Cardiac septum (tissue), 1 donor: ENCODE measurements at places on chromosomes 1 and 21. TPM values are rescaled to one million over a fixed set of nuclear protein-coding genes. Genes with fewer than 3 reads are reported as not detected.

GUCA2B gene
- not detected for total RNA-seq

PPIAL4G gene
- not detected for total RNA-seq

WDR64 gene
- total RNA-seq = not detected

CRABP2 gene
- total RNA-seq = 3.7 TPM

COL11A1 gene
- total RNA-seq = 0.13 TPM

PLA2G2D gene
- total RNA-seq = not detected

SELL gene
- total RNA-seq = 4.0 TPM

KIF26B gene
- 1.1 TPM for total RNA-seq

GPR161 gene
- 3.0 TPM for total RNA-seq

CGN gene
- total RNA-seq = 0.19 TPM

FGR gene
- total RNA-seq = 3.8 TPM

ZC3H11A gene
- 46.9 TPM for total RNA-seq

CDA gene
- total RNA-seq = 4.0 TPM

CCDC27 gene
- not detected for total RNA-seq

SV2A gene
- 0.83 TPM for total RNA-seq

GRCh38 chr21:42311160-42311559 is 4.0 kb downstream of the TFF3 start:
- DNase-seq = no peak

DNA sequence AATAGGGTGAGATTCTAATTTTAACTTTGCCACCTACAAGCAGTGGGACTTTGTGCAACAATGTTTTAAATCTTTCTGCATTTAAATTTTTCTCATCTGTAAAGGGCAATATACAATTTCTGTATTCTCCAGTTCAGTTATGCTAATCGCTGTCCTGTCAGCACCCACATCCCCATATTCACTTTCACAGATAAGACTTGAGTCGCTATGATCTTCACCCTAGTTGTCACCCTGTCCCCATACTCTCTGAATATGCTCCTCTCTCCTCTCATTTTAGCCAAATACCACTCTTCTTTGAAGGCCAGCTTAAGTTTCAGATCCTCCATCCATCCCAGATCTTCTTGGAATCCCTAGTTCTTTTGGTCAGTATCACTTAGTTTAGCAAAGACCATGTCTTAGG is 8.8 kb downstream of the DDR2 start:
- no peak for DNase-seq

DNA sequence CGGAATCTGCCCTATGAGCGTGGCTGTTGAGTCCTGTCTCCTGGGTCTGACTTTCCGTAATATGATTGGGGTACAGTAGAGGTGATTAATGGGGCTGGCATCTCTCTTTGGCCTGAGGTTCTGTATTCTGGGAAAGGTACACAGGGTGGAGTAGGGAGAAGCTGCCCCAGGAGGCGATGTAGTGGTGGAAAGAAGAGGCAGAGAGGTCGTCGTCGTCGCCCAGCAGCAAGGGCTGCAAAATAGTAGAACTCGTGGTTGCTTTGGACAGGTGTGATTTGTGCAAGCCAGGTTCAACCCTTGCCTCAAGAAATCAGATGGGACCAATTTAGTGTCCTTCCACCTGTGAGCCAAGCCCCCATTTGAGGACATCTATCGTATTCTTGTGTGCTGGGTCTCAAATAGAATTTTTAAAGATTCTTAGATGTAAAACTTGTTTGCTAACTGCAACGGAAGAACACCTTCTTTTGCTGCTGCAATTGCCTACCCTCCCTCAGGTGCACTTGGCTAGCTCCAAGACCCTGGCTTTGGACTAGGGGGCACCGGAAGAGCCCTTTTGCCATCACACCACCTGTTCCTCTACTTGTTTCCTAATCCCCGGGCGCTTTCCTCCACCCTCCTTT is 1.3 kb upstream of the HMGN2 start:
- DNase-seq = no peak

DNA sequence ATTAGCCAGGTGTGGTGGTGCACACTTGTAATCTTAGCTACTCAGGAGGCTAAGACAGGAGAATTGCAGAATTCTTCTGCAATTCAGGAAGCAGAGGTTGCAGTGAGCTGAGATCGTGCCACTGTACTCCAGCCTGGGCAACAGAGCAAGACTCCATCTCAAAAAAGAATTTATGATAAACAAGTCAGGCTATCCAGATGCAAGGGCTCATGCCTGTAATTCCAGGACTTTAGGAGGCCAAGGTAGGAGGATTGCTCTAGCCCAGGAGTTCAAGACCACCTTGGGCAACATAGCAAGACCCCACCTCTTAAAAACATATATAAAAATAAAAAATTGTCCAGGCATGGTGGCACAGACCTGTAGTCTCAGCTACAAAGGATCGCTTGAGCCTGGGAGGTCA is 10.5 kb upstream of the CBR3 start:
- DNase-seq = no peak

- peak; percentile 93 for DNase-seq
Observed at GRCh38 chr1:21607549-21608529, 61.3 kb downstream of the RAP1GAP start.

GRCh38 chr1:100188617-100189016 is 10.6 kb upstream of the LRRC39 start:
- DNase-seq = no peak

GRCh38 chr1:54971317-54971791 is 9.1 kb upstream of the TMEM61 start:
- DNase-seq = no peak

GRCh38 chr1:202656951-202657646 is 53.2 kb downstream of the SYT2 start:
- no peak for DNase-seq

- no peak for DNase-seq
Observed at GRCh38 chr1:113769601-113769970, 10.3 kb upstream of the PHTF1 start.

DNA sequence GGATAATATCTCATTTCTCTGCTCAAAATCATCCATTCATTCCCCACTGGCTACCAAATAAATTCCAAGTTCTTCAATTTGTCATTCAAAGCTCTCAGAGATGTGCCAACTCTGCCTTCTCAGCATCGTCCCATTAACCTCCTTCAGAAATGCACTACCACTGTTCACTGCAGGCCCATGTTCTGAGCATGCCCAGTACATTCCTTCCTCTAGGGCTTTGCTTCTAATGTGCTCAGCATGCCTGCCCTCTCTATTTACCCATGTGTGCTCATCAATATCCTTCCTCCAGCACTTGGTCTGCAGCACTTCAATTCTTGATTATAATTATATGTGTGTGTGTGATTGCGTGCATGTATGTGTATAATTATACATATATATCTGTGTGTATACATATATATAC is 36.1 kb upstream of the RGS8 start:
- no peak for DNase-seq

GRCh38 chr1:145785547-145785946 is 38.3 kb downstream of the RNF115 start:
- DNase-seq = no peak

DNA sequence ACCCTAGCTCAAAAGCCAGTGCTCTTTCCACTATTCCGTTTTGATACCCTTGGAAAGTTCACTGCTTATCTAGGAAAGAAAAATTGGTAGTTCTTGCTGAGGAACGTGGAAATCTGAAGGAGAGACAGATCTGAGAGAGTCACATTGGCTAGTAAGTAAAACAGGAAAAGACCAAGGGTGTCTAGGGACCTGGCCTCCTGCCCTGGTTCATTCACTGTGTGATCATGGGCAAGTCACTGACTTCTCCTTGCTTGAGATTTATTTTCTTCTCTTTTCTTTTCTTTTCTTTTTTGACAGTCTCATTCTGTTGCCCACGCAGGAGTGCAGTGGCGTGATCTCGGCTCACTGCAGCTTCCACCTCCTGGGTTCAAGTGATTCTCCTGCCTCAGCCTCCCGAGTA is 90.8 kb downstream of the NFIA start:
- no peak for DNase-seq

DNA sequence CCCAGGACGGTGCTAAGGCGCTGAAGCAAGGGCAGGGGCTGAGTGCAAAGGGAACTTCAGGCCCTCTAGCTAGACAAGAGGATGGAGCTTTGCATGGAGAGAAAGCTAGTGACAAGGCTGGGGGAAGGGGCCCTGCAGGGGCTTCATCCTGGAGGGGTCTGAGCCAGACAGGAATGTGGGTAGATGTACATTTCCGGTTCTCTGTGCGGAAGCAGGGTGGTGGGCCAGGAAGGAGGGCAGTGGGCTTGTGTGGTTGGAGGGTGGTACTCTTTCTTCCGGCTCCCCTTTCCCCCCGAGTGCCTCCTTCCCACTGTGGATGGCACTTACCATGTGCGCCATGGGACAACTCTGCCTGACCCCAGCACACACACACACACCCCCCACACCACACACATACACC is 1.5 kb downstream of the KISS1 start:
- DNase-seq = peak; percentile 29

DNA sequence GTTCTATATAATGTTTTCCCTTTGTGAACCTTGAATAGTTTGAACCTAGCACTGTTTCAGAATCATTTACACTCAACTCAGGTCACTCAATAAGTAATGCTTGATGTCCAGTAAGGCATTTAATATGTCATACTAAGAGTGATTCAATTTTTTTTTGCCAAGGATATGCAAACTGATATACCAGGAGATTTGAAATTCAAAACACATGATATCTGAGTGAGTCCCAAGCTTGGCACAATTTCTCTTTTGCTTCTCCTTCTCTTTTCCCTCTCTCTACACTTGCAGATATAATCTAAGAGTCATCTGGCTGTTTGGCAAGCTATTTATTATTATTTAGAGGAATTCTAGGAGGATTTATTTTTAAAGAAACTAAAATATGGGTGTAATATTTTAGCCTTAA is 61.6 kb upstream of the SPAG17 start:
- no peak for DNase-seq

DNA sequence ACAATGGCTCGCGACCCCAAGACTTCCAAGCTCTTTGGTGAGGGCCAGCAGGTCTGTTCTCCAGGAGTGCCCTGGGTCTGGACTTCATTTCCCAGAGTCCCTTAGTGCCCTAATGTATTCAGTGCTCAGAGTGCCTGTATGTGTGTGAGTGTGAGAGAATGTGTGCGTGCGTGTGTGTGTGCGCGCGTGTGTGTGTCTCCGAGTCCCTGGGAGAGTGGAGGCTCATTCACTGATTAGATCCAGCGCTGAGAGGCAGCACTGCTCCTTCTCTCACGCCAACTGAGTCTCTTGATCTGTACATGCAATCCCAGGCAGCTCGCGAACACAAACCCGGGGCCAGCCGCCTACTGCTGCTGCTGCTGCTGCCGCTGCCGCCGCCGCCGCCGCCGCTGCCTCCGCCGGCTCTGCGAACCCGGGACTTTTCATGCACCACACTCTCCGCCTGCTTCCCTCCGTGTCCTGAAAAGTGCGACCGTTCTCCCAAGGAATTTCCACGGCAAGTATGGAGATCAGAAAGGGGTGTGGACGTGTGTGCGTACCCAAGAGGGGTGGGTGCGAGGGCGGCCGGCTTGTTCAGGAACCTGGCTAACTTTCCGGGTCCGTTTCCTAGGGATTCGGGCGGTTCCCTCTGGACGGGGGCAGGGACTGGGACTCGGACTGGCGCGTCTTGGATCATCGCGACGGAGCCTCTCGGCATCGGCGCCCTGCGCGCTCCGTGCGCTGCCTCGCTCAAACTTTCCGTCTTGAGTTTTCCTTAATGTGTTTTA is at the start of gene RNF220:
TSS of gene RNF220 (plus strand) at position 225 of the 767 bp plus-strand sequence.
- no peak for DNase-seq

DNA sequence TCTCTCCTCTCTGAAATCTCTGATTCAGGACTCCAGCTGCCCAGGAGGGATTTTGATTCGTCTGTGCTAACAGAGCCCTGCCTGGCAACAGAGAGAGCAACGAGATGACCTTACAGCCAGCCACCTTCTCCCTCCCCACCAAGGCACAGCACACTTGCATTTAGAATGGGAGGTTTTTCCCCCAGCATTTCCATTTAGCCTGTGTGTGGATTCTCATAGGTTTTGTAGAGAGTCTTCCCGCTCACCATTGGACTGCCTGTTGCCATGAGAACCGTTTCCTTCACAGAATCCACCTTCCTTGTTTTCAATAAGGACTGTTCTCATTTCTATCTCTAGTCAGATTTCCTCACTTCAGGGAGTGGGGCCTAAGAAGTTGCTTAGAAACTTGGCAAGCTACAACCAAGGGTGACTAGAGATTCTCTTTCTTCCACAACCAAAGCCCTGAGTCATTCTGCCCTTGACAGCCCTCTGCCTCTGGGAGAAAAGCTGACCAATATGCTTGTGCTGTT is 5.8 kb upstream of the IKBKE start:
- no peak for DNase-seq

DNA sequence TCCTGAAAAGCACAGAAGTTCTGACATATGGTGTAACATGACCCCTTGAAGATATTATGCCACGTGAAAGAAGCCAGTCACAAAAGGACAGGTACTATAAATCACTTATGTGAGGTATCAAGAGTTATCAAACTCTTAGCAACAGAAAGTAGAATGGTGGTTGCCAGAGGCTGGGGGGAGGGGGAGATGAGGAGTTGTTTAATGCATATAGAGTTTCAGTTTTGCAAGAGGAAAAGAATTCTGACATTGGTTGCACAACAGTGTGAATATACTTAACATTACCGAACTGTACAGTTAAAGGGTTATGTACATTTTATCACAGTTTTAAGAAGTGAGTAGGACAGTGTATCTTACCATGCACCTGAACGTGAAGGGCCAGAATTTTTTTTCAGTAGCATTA is 80.0 kb downstream of the USP25 start:
- DNase-seq = no peak

DNA sequence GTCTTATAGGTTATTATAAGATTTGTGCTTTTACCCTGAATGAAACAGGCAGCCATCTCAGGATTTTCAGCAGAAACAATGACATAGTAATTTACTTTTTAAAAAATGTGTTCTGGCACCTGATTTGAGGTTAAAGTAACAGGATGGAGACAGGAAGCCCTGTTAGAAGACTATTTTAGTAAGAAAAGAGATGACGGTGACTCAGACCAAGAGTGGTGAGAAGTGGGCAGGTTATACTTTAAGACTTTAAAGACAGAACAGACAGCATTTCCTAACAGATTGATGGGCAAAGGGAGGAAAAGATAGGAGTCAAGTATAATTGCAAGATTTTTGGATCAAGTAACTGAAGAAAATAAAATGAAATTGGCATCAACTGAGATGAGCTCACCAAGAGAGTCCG is 436.8 kb upstream of the NR5A2 start:
- no peak for DNase-seq

GRCh38 chr1:14946684-14947238 is 206.8 kb upstream of the TMEM51 start:
- DNase-seq = no peak

GRCh38 chr1:211182746-211183145 is 48.8 kb upstream of the KCNH1 start:
- no peak for DNase-seq

DNA sequence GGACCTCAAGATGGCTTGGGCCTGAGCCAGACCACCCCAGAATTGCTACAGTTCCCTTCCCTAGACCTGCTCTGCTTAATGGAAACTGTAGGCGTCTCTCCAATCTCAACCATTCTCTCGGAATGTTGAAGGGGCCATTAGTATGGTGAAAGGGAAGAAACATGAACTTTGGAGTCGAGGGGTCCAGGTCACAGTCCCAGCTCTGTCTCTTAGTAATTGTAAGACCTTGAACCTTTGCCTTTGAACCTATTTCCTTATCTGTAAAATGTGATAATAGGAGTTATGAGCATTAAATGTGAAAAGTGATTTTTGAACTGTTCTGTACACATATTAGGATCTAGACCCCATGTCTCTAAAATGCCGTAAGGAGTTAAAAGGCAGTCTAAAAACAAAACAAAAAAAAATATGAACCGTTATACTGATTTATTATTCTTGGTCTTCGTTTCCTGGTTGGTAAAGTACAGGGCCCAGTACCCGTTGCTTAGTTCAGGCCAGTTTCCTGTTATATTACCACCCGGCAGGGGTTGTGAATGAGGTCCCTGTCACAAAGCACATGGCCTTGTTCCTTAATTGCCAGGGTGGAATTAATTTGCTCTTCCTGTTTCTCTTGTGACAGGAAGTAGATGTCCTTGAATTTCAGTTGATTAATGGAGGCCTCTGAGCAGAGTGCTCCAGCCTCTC is 42.3 kb downstream of the TCEANC2 start:
- DNase-seq = no peak
